Coronary artery (tissue), 2 donors: ENCODE measurements at places on chromosomes 6 and 20.

- DNase-seq, result no peak
Measured at GRCh38 chr6:147779624-147780023, 271.1 kb downstream of the SAMD5 start.

GRCh38 chr6:13071550-13072345 lies 256.6 kb downstream of the TBC1D7 start:
- DNase-seq, result no peak

DNA sequence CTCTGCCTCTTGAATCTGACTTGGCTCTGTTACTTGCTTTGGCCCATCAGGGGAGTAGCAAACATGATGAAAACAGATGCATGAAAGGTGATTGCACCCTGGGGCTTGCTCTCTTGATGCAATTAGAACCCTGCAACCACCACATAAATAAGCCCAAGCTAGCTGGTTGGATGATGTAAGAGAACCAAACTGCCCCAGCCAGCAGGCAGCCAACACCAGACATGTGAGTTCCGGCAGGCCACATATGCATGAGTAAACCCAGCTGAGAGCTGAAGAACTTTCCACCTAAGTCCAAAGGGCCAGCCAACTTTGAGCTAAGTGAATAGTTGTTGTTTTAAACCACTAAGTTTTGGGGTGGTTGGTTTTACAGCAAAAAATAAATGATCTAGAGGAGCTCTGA lies 268.4 kb downstream of the FARS2 start:
- DNase-seq, result no peak

DNA sequence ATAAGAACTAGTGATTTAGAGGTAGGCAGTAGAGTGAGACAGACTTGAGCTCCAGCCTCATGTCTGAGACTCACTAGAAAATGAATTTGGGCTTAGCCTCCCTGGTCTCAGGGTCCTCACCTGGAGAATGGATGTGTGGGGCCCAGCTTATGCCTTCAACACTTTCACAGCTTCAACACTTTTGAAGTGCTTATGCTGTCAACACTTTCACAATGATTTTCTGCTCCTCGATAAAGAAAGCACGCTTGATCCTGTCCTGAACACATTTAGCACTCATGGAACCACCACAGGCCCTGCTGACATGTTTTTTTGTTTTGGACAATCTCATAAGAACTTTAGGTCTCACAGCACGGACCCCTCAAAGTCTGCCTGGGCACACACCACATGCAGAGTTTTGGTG lies 229.3 kb downstream of the PACRG start:
- no peak for DNase-seq

GRCh38 chr20:56348746-56349145 lies 10.0 kb upstream of the FAM210B start:
- no peak for DNase-seq

DNA sequence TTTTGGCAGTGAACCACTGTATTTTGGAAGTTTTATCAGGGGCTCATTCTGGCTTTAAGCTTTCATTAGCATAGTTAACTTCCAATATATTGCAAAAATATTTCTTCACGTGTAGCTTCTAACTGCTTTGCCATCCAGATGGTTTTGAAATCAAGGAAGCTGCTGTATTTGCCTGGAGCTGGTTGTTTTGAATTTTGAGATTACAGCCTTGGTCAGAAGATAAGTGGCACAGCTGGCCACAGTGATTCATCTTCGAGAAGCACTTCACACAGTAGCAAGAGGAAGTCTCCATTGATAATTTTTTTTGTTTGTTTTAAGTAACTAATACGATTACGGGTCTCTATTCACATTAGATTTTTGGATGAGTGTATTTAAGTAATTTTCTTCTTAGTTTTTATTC lies 3.8 kb downstream of the APCDD1L start:
- DNase-seq, result no peak

- no peak for DNase-seq
Measured at GRCh38 chr20:53707371-53708055, 113.9 kb upstream of the ZNF217 start.

DNA sequence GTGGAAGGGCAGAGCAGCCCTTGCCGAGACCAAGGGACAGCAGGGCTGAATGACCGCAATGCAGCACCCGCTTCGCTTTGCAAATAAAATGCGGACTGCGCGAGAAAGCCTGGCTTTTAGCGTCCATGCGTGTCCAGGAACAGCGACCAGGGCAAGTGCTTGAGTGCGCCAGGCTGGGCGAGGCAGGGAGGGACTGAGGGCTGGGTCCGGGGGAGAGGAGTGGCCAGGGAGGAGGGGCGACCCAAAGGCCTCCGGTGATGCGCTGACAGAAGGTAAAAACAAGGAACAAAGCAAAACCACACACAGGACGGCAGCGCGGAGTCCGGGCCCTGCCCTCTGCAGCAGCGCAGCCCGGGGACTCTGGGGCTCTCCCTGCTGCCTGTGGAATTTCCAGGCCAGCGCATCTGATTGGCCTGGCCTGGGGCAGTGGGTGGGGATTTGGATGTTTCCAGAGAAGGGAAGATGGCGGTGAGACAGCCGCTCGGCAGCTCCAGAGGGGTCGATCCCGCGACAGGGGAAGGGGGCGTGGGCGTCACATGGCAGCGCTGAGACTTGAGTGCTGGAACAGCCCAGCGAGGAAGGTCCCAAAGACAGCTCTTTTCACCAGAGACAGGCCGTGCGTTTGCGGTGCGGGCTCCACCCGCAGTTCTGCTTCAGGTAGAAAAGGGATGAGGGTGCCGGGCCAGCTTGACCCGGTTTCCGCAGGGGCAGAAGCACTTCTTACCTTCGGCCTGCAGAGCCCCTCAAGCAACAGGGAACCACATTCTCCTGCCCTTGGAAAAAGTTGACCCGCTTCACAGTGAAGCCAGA lies 51.8 kb downstream of the SSR1 start:
- peak; percentile 88 for DNase-seq

DNA sequence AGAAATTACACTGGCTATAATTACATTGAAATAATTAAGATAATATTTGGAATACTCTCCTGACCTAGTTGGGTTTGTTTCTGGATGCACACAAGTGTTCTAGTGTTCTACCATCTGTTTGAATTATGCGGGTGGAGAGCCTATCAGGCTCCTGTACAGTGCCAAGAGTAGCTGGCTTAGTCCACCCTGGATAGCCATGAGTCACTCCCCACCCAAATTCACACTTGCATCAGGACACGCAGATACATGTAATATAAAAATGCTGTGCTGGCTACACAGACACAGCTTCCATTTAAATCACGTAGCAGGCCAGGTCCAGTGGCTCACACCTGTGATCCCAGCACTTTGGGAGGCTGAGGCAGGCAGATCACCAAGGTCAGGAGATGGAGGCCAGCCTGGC lies 686.2 kb upstream of the SLC35B3 start:
- no peak for DNase-seq

GRCh38 chr20:39013662-39014109 lies 51.5 kb downstream of the DHX35 start:
- no peak for DNase-seq

DNA sequence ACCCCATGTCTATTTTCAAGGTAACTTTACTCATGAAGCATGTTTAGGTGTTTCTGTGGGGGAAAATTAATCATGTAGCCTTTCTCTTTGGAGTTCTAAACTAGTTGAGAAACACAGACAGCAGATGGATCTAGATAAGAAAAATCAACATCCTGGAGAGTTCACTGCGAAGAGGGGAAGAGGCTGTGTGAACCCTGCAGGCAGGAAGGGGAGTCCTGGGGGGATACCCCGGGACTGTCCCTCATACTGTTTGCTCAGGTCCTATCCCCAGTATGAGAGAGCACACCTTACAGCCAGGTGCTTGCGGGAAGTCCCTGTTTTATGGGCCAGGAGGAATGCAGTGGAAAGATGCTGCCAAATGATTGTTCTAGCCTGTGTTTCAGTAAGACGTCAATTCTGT lies 32.7 kb downstream of the CHMP4B start:
- no peak for DNase-seq

- DNase-seq, result no peak
Measured at GRCh38 chr20:22719167-22719591, 134.8 kb upstream of the FOXA2 start.

DNA sequence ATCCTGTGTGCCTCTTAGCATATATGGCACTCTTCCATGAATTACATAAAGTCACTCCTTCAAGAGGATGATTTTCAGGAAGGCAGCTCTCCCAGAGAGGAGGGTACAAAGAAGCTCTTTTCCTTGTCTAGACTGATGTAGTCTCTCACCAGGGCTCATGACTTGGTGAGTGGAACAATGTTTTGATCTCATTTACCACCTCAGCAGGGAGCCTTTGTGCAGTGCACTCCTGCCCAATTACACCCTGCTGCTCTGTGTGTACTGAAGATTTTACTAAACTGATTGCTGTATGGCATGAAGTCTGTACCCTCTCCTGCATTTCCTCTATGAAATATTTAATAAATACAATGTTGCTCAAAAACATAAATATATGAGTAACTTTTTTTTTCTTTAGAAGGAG lies 598.3 kb upstream of the HS3ST5 start:
- DNase-seq, result no peak

DNA sequence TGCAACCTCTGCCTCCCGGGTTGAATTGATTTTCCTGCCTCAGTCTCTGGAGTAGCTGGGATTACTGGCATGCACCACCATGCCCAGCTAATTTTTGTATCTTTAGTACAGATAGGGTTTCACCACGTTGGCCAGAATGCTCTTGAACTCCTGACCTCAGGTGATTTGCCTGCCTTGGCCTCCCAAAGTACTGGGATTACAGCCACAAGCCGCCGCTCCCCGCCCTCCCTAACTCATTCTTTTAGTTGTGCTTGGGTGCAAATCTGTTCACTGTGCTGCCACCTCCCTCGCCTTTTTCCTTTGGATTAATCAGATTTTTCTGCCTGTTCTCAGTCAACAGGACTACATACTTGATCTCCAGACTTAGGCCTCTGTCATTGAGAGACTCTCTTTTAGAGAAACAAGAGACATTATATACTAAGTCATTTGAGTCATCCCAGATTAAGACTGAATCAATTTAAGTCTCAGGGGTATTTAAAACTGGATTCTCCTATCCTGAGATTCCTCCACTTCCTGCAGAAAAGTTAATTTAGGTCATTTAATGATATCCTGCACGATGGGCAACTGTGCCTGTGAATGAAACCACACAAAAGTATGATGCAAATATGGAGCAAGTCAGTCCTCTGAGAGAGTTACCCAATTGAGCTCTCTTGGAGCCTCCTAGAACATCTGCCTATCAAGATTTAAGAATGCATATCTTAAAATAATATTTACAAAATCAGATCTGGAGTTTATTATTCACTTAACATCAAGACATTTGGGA lies 136.1 kb upstream of the THEMIS start:
- no peak for DNase-seq

DNA sequence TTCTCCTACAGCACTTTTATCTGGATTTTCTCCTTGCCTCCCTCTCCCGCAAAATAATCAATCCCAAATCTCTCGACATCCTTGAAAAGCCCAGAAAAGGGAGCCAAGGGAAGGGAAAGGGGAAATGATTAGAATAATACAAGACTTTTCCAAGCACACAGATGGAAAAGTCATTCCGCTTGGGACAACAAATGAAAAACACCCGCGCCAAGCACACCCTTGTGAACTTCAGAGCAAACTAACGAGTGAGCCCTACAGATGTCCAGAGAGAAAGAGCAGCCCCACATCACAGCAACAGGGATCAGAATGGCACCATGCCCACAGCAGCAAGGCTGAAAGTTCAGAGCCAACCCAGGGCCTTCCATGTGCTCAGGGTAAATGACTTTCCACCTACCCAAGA lies 49.6 kb downstream of the NINL start:
- DNase-seq, result no peak

DNA sequence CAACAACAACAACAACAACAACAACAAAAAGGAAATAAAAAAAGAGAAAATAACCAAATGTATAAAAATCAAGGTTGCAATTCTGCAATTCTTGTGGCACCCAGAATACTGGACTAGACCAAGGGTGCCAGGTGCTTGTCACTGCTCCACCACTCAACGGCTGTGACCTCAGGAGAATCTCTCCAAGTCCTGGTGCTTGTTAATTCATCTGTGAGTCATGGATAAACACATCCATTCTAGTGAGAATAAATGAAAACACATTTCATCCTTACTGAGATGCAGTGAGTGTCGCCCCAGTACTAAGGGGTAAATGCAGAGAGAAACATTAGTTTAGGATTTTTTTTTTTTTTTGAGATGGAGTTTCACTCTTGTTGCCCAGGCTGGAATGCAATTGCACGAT lies 32.0 kb downstream of the HLA-C start:
- DNase-seq, result no peak

DNA sequence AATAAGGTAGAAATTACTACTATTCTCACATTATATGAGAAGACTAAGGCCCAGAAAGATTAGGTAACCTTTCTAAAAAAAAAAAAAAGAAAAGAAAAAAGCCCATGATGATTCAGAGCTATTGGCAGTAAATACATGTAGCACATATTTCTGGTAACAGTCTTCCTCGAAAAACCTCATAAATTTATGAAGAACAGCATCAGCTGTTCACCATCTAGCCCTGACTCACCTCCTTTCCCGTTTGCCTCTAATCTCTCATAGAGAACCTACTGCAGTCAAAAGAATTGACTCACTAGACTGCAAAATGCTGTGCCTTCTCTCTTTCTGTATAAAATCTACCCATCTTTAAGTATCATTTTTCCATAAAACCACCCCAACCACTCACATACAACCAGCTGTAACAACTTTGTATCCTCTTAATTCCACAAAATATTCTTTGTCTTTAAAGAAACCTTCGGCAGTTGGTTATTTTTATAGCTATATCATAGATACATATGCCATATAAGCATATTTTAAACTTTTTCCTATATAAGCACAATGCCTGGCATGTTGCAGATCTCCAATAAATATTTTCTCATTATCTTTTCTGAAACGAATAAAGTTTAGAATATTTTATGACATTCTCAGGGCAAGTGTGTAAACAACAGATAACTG lies 152.7 kb upstream of the ENPP5 start:
- no peak for DNase-seq

GRCh38 chr20:51637241-51637640 lies 94.7 kb upstream of the NFATC2 start:
- DNase-seq, result no peak
